Effector memory CD4-positive, alpha-beta T cell (primary cell): ENCODE measurements at places on chromosomes 4 and X.

DNA sequence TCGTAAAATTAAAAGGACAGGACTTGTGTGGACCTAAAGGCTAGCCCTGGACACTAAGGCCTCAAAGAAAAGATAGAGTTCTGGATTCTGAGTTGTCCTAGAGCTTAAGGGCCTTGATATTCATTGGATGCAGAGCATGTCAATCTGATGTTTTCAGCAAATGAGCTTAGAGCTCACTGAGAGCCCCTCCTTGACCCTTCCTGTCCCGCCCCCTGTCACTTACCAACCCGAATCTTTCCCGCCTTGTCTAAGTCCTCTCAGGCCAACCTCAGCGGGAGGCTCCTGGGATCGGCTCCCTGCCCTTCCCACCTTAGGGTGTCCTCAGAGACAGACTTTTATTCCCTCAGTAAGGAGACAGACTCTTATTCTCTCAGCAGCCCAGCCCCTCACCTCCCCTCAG lies at the start of gene CT47C1:
Gene CT47C1 (plus strand): TSS at position 250 of the 400 bp plus-strand sequence. CDS start 233 bp downstream, outside the sequence.
- DNase-seq: no peak

- no peak for DNase-seq
These were observed 577.2 kb upstream of the AADAT start for GRCh38 chr4:170666909-170667308.

GRCh38 chr4:105894660-105895582 lies at the start of gene NPNT:
Gene NPNT (plus strand): TSS chr4:105895471. CDS start chr4:105895653, 182 bp downstream.
- no peak for DNase-seq

- no peak for DNase-seq
These were observed 85.5 kb downstream of the RTL3 start for GRCh38 chrX:78573630-78574029.

GRCh38 chr4:128346054-128346716 lies 58.6 kb upstream of the PGRMC2 start:
- no peak for DNase-seq

GRCh38 chrX:135522132-135522530 lies 1.7 kb downstream of the INTS6L start:
- no peak for DNase-seq
